Activated T-helper 1 cell treated with anti-CD3 and anti-CD28 coated beads, Interleukin-2, amount 50 U/mL, for 16 hours (primary cell): ENCODE measurements at places on chromosomes 4 and X.

DNA sequence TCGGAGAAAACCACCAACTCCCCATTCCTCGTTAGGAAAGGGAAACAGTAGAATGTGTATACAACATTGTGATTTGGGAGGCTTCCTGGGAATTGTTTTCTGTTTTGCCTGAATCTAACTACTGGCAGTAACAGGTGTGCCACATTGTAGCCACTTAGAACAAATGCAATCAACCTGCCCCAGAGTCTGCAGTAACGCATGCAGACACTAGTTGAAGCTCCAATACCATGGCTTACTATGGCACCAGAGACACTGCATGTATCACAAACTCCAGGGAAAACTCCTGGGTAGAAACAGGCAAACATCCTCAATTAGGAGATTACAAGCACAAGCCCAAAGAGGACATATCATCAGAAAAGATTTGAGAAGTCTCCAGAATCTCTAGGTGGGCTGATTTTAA lies 154.2 kb upstream of the NEIL3 start:
- DNase-seq = no peak

DNA sequence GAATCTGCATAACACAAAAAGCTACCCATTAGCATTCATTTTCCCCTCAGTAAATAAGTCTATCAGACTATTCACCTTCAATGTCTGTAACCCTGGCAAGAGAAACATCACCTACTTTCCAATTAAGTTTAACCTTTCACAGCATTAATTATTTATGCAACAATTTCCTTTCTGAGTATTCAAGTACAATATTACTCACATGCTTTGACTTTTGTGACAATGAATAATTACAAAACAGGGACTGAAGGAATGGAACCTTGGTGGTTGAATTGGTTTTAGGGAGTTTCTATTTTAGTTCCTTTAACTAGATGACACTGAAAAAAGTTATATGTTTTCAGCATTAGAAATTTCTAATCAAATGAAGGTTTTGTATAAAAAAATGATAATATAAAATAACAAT lies 932.3 kb upstream of the EPHA5 start:
- DNase-seq = no peak

DNA sequence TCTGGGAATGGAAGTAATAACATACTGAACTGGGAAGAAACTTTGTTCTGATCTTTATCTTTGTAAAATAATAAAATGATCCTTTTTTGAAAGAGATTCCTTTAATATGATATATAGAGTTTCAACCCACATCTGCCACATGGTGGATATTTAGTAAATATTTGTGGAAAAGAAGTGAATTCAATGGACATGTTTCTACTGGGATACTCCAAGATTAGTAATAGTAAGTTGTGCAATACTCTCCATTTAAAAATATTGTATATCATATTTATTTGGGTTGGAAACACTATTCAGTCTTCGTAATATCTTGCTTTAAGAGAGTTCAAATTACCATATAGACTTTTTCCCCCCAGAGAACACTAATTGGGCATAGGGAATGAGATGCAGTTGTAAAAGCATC lies 17.8 kb upstream of the ARSJ start:
- DNase-seq = no peak

DNA sequence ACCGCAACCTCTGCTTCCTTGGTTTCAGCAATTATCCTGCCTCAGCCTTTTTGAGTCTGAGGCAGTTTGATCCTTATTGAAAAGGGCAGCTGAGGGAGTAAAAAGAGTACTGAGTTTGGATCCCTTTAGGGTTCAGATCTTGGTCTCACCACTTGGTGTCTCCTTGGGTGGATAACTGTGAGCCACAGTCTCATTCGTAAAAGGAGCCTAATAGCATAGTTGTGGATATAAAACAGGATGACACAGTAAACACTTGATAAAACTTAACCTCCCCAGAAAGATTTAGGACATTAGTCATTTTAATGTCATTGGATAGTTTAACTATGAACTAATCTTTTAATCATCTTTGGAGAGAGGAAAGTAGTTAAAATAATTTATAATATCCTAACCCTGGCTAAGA lies 173.0 kb downstream of the ANK2 start:
- no peak for DNase-seq

- DNase-seq = no peak
Observed at GRCh38 chrX:54695816-54696487, 102.1 kb downstream of the ITIH6 start.

DNA sequence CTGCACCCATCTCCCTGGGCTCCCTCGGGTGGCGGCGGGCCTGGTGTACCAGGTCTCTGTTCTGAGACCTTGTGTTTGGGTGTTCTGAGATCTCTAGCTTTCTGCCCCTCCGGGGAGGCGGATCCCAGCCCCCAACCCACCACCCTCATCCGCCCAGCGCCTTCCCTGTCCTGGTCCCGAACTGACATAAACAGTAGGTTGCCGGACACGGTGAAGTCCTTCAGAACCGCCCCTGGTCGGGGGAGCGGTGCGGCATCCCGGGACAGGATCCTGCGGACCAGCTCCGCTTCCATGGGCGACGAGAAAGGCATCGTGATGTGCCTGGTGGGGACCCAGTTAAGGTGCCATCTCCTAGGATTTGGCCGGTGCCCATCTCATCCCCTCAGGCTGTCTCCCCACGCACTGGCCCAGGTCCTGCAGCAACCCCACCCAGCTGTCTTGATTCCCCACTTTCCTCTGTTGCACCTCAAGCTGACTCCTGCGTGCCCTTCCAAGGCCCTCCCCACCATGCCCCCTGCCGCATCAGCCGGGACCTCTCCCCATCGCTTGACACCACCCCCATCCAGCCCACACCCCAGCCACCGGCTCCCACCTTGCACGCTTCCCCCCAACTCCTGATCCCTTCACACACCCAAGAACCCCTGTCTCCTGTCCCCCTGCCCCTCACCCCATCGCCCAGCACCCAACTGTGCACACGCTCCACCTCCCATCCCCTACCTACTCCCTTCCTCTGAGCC lies 900 bp downstream of the CTAG2 start:
- DNase-seq = no peak

- no peak for DNase-seq
Observed at GRCh38 chr4:183211533-183211932, 108.5 kb downstream of the CLDN22 start.
